CD4-positive, alpha-beta T cell treated with Interferon alpha-2 for 1 hour (primary cell): ENCODE measurements at places on chromosomes 3 and 15.

GRCh38 chr3:127455541-127456450 is 134.7 kb downstream of the TPRA1 start:
- DNase-seq = peak; percentile 23

GRCh38 chr15:69751566-69751965 is 298.9 kb downstream of the RPLP1 start:
- DNase-seq = no peak

- no peak for DNase-seq
Measured at GRCh38 chr3:128486681-128487537, 6.1 kb downstream of the GATA2 start.

DNA sequence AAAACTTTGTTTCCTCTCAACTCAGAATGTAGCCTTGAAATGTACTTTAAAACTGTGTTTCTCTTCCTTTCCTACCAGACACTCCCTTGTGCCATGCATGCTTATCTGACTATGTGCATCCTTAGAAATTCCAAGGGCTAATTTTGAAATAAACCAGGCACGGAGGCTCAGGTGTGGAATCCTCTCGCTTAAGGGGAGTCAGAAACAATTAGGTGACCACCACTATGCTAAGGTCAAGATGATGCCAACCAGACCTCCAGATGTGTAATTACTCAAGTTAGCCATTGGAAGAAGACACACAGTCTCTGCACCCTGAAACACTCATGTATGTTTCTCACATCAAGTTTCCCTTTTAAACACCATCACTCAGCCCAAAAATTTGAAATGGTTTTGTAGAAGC is 572.1 kb downstream of the VGLL3 start:
- DNase-seq = no peak

DNA sequence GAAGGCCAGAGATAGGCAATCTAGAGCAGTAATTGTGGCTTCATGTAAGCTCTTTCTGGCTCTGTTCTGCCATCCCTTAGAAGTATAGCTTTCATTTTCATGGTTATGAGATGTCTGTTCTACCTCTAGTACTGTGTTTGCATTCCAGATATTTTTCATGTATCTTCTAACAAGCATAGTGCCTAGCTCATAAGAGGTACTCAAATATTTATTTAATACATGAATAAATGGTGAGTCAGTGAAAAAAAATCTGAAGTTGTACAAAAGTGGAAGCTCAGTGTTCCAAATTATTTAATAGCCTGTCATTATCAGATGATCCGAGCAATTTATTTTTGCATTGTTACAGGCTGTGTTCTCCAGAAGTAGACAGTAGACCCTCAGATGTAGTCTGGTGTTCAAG is 64.3 kb downstream of the OXSM start:
- DNase-seq = no peak

DNA sequence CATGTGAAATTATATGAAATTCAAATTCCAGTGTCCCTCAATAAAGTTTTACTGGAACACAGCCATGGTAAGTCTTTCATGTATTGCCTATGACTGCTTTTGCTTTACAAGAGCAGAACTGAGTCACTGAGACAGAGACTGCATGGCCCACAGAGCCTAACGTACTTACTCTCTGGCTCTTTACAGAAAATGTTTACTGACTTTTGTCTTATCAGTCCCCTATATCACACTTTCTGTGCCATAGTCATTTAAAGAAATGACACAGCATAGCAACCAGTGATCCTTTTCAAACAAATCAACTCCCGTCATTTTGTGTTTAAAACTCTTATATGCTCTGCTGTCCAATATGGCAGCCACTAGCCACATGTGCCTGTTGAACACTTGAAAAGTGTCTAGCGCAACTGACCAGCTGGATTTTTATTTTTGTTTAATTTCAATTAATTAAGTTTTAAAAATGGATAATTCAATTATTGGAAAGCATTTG is 129.7 kb upstream of the CDIN1 start:
- DNase-seq = no peak

- no peak for DNase-seq
Measured at GRCh38 chr3:46500656-46501635, 3.2 kb downstream of the RTP3 start.

DNA sequence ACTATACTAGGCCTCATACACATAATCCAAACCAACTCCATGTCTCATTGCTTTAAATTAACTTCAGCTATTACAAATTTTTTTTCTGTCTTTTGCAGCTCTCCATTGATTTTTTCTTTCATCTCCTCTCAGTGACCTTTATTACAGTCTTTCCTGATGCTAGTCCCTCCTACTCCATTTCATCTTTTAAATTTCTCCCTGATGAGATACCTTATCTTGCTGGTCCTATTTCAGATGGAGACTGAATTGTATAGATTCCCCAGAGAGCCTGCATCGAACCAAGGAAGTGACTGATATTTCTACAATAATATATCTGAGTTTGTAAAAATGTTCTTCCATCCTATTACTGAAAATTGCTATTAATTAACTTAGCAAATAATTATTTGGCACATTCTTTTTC is 45.7 kb upstream of the NEO1 start:
- no peak for DNase-seq

- DNase-seq = no peak
Measured at GRCh38 chr3:100900671-100901335, 92.4 kb downstream of the ABI3BP start.
